GOT3 (cell line): ENCODE measurements at places on chromosomes 16 and 17.

DNA sequence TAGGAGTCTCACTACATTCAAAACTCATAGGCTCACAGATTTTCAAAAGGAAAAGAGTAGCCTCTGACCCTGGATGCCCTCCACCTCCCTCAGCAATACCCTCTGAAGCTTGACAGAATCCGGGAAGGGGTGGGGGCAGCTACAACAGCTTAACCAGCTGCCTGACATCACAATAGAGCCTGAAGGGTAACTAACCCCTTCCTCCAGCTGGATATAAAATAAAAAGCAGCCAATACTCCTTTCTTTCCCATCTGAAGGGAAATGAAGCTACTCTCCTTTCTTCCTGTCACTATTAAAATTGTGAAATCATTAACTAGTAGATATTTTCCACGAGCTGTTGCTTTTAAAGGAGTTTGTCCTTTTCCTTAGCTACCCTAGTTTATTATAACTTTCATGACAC is 24.0 kb downstream of the USP31 start:
- no peak for DNase-seq

GRCh38 chr17:50559674-50560184 is 786 bp upstream of the CACNA1G start:
- no peak for DNase-seq

DNA sequence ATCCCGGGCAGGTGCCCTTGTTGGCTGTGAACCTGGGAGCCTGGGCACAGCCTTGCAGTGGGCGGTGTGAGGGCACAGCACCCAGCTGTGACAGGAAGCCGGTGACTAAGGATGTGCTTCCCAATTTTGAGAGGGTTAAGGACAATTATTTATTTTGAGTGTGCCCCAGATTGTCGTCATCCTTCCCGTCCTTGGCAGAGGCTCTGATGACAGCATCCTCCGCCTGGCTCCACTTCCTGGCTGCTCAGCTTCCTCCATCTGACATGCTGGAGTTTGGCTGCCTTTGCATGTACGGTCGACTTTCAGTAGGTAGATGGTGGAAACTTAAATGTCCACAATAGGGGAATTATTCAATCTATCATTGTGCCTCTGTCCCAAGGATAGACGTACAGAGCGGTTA is 282.4 kb upstream of the EEF2KMT start:
- DNase-seq = no peak

DNA sequence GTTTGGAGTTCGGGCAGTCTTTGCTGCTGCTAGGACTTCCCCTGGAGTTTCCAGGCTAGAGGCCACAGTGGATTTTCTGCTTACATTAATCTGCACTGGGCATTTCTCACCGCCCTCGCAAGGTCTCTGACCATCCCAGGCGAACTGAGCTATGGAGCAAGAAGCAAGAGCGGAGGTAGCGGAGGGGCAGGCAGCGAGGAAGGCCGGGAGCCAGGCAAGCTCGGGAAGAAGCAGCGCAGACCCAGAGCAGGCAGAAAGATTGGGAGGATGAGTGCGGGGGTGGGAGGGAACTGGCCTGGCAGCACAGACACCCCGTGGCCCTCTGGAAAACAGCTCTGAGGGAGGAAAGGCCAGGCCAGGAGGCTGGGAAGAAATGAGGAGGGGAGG is 3.8 kb downstream of the COTL1 start:
- no peak for DNase-seq

DNA sequence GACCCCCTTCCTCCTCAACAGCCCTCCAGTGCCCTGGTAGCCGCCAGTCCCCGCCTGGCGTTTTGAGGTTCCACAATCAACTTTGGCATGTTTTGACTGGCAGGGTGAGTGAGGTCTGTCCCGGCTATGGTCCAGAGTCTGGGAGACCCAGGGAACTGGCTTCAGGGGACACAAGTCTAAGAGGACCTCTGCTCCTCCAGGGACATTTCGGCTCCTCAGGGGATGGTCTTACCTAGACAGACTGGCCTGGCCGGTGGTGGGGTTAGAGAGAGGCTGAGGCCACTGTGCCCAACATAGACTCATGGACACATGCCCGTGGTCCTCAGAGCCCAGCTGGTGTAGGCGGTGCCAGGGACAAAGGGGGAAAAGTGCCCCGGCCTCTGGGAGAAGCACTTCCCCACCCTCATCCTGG is 2.2 kb downstream of the TMC8 start:
- DNase-seq = no peak

- no peak for DNase-seq
Measured at GRCh38 chr16:81511371-81511770, 66.8 kb downstream of the CMIP start.

DNA sequence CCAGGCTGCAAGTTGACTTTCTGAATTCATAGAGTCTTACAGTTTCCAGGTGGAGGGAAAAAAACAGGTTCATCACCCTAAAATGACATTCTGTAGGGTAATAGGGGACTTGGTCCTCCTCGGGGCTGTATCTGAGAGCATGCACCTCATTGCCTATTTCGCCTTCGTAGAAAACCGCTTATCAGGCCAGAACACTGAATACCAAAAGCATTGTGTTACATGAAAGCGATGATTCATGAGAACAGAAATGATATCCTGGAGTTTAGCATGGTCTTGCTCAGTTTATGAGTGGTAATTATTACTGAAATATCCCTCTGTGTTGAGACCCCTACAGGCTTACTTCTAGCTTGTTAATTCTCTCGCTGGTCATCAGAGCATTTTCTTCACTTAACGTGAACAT is 61.4 kb upstream of the ARHGAP44 start:
- DNase-seq = no peak

- no peak for DNase-seq
Measured at GRCh38 chr16:54236773-54237172, 49.8 kb downstream of the IRX3 start.

DNA sequence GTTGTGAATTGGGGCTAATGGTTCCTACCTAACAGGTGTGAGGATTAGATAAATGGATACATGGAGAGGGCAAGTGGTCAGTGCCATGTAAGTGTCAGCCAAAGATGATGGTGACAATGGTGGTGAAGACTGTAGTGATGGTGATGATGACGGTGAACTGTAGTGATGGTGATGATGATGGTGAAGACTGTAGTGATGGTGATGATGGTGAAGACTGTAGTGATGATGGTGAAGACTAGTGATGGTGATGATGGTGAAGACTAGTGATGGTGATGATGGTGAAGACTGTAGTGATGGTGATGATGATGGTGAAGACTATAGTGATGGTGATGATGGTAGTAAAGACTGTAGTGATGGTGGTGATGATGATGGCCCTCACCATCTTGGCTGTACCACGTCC is 18.1 kb upstream of the GNG13 start:
- DNase-seq = no peak

DNA sequence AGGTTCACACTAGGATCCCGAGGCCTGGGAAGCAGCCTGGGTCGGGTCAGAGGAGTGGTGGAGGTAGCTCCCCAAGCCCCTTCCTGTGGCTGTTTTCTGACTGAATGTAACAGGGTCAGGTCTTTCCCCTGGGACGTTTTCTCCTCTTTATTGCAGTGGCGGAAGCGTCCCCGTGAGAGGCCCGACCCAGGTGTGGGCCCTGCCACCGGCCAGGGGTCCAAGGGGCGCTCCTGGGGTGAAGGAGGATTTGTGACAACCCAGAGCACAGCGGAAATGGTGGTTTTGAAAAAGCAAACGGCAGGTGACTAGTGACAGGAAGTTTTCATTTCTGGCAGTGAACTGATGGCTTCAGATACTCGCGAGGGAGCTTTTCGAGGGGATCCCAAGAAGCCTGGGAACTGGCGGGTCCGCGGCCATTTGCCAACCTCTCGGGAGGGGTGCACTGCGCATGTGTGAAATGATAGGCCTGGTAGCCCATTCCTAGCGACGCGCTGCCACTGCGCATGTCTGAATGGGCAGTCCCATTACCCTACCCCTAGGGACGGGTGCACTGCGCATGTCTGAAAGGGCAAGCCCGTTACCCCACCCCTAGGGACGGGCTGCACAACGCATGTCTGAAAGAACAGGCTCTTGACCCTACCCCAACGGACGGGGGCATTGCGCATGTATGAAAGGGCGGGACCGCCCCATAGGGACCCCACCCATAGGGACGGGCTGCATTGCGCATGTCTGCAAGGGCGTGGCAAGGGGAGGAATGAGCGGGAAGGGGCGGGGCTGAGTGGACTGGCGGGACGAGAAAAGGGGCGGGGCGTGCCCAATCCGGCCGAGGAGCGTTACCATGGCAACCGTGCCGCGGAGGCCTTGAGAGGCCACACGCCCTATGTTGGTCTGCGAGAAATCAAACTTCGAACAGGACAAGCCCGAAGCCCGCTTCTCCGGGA is 1747.9 kb downstream of the TP53TG3F start:
- DNase-seq = no peak

DNA sequence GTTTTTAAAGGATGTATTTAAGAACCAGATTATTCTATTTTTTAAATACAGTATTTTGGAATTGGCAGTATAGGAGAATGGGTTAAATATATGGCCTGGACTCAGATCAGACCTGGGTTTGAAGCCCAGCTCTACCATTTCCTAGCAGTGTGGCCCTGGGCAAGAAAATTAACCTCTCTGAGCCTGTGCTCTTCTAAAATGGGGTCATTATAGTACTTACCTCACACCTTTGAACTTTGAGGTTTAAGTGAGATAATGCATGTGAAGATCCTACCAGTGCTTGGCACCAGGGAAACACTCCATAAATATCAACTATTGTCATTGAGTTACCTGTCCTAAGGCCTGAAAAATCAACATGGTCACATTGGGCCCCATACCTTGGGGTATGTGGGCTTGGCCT is 93.4 kb upstream of the WSB1 start:
- no peak for DNase-seq

DNA sequence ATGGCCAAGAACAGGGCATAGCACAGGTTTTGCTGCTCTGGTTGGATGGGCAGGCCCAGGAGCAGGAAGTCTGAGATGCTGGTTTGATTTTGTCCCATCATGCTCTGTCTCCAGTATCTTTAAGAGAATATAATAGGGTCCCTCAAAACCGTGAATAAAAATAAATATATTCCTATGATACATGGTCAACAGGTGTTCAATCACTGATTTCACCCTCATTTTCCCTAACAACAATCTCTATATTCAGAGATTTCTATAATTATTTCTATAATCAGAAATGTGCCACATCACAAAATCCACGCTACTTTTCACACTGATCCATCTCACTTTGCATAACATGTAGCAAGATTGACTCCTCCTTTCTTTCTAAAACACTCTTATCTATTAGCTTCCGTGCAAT is at the start of gene OR1E2:
OR1E2 (minus strand) TSS at position 101 of the 400 bp plus-strand sequence; CDS start at position 101, 0 bp downstream.
- no peak for DNase-seq

DNA sequence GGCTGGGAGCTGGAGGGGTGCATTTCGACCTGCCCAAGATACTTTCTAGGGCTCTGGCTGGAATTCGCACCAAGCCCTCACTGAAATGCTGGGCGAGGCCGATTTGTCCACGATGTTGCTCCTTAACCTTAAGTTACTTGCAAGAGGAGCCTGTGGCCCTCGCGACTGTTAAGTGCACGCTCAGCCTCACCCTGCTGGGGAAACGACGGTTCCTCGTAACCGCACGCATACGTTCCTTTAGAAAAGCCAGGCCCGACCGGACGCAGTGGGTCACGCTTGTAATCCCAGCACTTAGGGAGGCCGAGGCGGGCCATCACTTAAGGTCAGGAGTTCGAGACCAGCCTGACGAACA is 607 bp upstream of the NCOR1 start:
- DNase-seq = no peak

DNA sequence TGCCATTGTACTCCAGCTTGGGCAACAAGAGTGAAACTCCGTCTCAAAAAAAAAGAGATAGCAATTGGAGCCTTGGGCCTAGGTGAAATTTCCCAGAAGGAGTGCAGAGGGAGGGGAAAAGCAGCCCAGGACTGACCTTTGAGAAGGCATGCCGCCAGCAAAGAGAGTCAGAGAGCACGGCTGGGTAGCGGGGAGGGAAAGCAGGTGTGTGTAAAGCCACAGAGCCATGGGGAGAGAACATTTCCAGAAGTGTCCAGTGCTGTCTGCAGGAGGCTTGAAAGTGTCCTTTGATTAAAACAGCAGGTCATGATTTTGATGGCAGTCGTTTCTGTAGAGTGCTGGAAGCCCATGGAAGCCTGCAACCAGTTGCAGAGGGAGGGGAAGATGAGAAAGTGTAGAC is 8.1 kb downstream of the C16orf54 start:
- DNase-seq = no peak

- DNase-seq = no peak
Measured at GRCh38 chr17:30274887-30275286, 16.9 kb downstream of the BLMH start.

DNA sequence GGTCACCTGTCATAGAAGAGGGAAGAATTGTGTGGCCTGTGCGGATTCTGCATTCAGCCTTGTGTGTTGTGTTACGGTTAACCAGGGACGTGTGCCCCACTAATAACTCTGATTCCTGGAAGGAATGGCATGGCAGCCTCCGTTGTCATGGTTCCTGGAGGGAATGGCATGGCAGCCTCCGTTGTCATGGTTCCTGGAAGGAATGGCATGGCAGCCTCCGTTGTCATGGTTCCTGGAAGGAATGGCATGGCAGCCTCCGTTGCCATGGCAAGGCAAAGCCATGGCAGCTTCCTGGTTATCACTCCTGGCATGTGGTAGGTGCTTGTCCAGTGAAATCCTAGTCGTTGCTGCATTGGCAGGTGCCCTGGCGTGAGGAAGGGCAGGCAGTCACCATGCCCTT is 8.9 kb downstream of the SPG7 start:
- DNase-seq = no peak

DNA sequence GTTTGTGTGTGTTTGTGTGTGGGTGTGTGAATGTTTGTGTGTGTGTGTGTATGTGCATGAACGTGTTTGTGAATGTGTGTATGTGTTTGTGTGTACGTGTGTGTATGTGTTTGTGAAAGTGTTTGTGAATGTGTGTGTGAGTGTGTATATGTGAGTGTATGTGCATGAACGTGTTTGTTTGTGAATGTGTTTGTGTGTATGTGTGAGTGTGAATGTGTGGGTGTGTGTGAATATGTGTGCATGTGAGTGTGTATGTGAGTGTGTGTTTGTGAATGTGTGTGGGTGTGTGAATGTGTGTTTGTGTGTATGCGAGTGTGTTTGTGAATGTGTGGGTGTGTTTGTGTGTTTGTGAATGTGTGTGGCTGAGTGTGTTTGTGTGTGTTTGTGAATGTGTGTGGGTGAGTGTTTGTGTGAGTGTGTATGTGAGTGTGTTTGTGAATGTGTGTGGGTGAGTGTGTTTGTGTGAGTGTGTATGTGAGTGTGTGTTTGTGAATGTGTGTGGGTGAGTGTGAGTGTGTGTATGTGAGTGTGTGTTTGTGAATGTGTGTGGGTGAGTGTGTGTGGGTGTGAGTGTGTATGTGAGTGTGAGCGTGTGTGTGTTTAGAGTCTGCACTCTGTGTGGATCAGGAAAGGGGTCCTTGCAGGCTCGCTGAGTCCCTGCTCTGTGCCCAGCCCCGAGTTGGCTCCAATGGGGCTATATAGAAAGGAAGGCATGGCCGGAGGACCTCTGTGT is 890 bp upstream of the CD300A start:
- no peak for DNase-seq

GRCh38 chr17:63023049-63023448 is 57.0 kb downstream of the TANC2 start:
- no peak for DNase-seq

GRCh38 chr17:7367083-7367482 is 12.1 kb downstream of the TMEM95 start:
- no peak for DNase-seq

GRCh38 chr17:63918305-63918704 is 334 bp downstream of the GH1 start:
- no peak for DNase-seq
